ENCODE measurements at places on chromosomes 12 and 14.

- no peak for DNase-seq
Observed at GRCh38 chr14:98705871-98706300, 566.1 kb downstream of the BCL11B start.

DNA sequence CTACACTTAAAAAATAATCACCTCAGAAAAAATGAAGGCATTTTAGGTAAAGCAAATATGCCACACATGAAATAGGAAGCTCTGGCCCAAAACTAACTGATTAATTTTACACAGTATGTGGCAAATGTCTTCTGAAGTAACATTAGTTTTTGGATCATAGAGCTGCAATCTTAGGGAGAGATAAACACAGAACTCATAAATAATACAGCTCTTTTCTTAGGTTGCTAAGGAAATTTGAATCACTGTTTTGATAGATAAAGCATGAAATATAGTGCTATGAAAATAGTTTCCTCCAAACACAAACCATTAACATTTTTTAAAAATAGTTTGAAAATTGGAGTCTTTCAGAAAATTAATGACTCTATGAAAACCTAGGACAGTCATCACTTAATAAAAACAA is 15.0 kb downstream of the RASSF9 start:
- no peak for DNase-seq

GRCh38 chr12:42118136-42118879 is 26.4 kb downstream of the GXYLT1 start:
- no peak for DNase-seq

- DNase-seq, result no peak
Observed at GRCh38 chr14:33812181-33812580, 138.7 kb downstream of the EGLN3 start.

DNA sequence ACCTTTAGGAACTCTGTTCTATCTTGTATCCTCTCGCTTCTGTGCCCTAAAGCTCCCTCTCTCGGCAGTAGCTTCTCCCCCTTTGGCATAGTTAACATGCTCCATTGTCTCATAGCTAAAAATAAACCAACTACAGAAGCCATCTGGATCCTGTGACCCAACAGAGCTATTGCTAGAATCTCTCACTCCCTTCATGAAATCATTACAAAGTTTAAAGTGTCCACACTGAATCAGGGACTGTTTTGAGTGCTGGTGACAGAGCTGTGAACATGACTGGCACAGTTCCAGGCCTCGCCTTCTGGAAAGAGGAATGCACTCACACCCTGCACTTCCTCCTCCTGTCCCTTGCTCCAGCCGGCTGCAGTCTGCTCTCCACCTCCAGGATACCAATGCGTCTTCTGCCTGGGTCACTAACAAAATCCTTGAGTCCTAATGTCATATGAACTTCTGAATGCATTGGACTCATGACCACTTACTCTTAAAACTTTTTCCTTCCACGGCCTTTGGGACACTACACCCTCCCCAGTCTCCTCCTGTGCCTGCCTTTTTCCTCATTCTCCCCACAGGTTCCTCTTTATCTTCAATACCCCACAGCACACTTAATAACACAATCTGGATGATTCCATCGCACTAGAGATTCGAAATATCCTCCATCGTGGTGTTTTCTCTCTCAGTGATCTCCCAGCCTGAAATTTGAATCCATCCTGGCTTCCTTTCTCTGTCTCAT is 13.2 kb downstream of the PLBD1 start:
- no peak for DNase-seq

DNA sequence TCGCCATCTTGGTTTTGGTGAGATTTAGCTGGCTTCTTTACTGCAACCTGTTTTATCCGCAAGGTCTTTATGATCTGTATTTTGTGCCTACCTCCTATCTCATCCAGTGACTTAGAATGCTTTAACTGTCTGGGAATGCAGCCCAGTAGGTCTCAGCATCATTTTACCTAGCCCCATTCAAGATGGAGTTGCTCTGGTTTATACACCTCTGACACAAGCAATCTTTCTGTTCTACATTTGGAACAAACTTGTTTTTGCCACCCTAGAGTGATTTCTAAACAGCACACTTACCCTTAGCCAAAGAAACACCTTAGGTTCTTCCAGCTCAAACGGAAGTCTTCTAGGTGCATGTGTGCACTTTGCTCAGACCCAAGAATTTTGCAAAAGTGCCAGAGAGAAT is 122.3 kb downstream of the CCDC60 start:
- no peak for DNase-seq

- no peak for DNase-seq
Observed at GRCh38 chr14:67703997-67704396, 2.3 kb downstream of the RDH12 start.

GRCh38 chr14:104229534-104230055 is 91.2 kb downstream of the KIF26A start:
- no peak for DNase-seq

GRCh38 chr12:8077207-8077606 is 4.9 kb upstream of the NECAP1 start:
- DNase-seq, result no peak

- no peak for DNase-seq
Observed at GRCh38 chr12:5661811-5662210, 229.9 kb downstream of the NTF3 start.

- no peak for DNase-seq
Observed at GRCh38 chr12:29960122-29960521, 176.4 kb upstream of the TMTC1 start.

GRCh38 chr14:77316195-77316505 is 4.5 kb downstream of the POMT2 start:
- DNase-seq, result no peak

- no peak for DNase-seq
Observed at GRCh38 chr14:71590131-71590530, 342.1 kb upstream of the RGS6 start.

DNA sequence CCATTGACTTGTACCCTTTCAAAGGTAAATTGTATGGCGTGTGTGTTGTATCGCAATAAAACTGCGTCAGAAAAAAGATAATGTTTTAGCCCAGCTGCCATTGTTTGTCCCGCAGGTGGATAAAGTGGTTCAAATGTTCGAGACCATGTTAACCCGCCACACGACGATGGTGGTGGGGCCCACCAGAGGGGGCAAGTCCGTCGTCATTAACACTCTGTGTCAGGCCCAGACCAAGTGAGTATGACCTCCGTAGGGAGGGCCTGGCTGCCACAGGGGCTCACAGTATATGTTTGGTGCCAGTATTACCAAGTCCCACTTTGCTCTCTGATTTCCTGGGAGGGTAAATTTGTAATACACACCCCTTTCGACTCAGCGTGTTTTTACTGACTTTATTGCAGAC is 96.9 kb downstream of the DNAH10 start:
- DNase-seq, result no peak

GRCh38 chr12:97200181-97200580 is 262.4 kb upstream of the RMST start:
- no peak for DNase-seq

- no peak for DNase-seq
Observed at GRCh38 chr12:41504976-41505375, 316.9 kb downstream of the PDZRN4 start.

GRCh38 chr14:75614179-75614578 is 35.8 kb downstream of the FLVCR2 start:
- DNase-seq, result no peak

DNA sequence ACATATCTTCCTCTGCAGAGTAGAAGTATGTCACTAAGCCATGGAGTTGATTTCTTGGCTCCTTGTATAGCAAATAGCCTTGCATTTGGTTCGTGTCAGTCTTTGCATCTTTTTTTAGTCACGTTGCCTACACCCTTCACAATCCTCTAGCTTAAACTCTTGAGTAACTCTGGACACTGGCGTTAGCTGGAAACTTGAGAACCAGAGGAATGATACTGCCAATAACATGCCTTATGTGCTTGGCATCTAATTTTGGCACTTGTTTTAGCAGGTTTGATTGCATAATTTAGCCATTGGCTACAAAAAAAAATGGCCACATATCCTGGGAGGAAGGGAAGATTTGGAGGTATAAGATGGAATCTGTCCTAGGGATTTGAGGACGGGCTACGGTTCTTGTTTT is 136.2 kb downstream of the ETV6 start:
- DNase-seq, result no peak

GRCh38 chr12:100753837-100754236 is 40.7 kb upstream of the ANO4 start:
- no peak for DNase-seq

DNA sequence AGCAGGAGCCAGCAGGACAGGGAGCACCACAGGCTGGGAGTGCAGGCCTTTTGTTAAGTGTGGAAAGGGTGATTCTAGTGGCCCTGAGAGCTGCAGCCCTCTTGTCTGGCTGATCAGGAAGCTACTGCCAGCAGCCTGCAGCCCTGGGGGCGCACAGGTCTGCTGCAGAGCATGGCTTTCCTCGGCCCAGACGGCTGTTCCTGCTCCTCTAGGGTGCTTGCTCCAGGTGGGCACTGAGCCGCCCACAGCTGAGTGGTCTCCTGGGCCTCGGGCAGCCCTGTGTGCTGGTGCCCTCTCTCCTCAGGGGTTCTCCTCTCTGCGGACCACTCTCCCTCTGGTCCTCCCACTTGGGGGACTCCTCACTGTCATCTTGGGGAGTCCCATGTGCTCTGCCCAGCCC is 18.9 kb downstream of the CCDC88C start:
- DNase-seq, result no peak

- DNase-seq, result peak; percentile 84
Observed at GRCh38 chr12:96177013-96177412, 17.2 kb upstream of the ELK3 start.

DNA sequence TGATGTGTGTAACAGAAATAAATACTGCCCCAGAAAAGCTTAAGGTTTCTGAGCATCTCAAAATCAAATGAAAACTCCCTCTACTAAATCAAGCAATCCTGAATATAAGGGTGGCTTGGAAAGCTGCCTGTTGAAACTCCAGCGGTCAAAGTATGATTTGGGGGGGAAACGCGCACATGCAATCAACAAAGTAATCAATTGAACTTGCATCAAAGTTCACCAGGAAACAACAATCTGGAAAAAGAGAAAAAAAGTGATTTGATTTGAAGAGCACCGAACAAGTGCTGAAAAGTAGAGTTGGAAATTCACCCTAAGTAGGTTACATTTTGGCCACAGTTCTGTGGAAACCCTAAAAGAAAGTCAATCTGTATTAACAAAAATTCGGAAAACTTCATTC is 700 bp downstream of the CNIH1 start:
- DNase-seq, result no peak

- DNase-seq, result no peak
Observed at GRCh38 chr12:48862760-48863159, 2.9 kb downstream of the RND1 start.

- DNase-seq, result no peak
Observed at GRCh38 chr14:31138301-31138700, 69.3 kb downstream of the HECTD1 start.

GRCh38 chr12:89610366-89610765 is 84.5 kb upstream of the POC1B start:
- DNase-seq, result no peak

GRCh38 chr12:111529424-111530368 is 69.4 kb downstream of the ATXN2 start:
- peak; percentile 73 for DNase-seq

- DNase-seq, result no peak
Observed at GRCh38 chr14:106346534-106347290, 820.3 kb downstream of the TMEM121 start.

- DNase-seq, result no peak
Observed at GRCh38 chr12:132776816-132777568, 15.4 kb upstream of the ANKLE2 start.

DNA sequence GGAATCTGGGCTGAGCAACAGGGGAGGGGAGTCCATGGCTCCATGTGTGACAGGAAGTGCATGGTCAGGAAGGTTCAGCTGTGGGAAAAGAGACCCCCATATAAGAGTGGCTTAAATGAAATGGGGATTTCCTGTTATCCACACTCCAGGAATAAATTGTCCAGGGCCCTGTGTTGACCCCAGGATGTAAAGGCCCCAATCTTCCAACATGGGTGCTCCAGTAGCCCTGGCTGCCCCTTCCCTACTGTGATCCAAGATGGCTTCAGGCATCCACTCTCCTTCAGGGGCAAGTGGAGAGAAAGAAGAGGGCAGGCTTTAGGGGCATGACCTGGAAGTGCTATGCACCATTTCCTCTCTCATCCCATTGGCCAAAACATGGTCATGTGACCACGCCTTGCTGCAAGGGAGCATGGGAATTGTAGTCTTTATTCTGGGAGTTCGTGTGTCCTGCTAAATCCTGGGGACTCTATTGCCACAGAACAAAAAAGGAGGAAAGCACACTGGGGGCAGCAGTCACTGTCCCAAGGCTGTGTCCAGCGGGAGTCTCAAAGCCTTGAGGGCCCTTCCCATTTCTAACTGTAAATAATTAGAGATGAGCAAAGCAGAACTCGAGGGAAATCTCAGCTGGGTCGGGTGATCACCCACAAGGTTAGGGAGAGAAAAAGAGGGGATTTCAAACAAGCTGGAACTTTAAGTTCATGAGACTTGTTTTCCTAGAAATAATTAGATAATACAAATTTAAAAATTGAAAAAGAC is 289.2 kb downstream of the ADGRD1 start:
- DNase-seq, result no peak

GRCh38 chr12:53660041-53660440 is 15.8 kb downstream of the ATP5MC2 start:
- DNase-seq, result no peak

- DNase-seq, result no peak
Observed at GRCh38 chr12:57470286-57470969, 9.2 kb downstream of the ARHGAP9 start.

GRCh38 chr14:62696331-62696924 is 348.8 kb downstream of the KCNH5 start:
- no peak for DNase-seq

- DNase-seq, result no peak
Observed at GRCh38 chr12:107929436-107929835, 154.9 kb downstream of the ASCL4 start.

DNA sequence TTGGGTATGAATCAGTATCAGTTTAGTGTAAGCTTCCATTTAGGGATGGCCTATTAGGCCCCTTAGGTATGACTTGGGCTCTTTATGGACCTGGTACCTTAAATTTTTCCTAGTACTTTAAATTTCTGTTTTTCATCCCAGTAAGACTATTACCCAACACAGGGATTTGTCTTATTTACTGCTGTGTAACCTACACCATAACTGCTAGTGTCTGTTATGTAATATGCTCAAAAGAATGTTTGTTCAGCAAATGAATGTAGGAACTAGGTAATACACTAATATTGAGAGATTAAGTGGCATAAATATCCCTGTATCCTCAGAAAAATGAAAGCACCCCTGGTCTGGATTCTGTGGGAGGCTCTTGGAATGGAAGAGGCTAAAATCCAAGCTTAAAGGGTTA is 63.7 kb upstream of the YARS2 start:
- no peak for DNase-seq

DNA sequence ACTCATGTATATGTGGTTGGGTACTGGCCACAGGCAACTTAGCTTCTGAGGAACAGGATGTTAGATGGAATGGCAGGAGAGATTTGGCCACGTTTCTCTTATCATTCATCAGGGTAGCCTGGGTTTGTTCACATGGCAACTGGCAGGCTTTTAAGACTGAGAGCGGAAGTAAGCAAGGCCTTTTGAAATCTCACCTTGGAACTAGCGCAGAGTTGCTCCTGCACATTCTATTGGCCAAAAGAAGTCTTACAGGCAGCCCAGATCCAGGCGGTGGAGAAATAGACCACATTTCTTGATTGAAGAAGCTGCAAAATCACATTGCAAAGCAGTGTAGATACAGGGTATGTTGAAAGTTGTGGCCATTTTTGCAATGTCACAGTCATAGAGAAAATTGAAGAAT is 3.7 kb downstream of the CLEC4A start:
- DNase-seq, result no peak
